ENCODE measurements at places on chromosomes 11 and 22. TPM values are rescaled to one million over a fixed set of nuclear protein-coding genes. Genes with fewer than 3 reads are reported as not detected.

DNA sequence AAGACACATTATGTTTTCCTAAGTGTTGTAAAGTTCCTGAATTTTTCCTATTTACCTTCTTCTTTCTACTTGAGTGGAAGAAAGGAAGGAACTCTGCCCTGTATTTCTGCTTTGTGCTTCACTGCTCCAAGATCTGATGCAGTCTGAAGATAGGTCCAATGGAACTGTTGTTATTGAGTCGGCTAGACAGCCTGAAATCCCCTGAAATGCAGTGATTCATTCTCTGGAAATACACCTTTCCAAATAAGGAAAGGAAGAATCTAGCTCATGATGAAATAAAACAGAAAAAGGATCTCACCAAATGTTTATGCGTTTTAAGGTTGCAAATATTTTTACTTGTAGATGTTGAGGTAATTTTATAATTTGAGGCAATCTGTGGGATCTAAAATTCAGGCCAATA is 322.8 kb downstream of the GUCY1A2 start:
- no peaks in the 10 kb centered on the region for H3K4me1 ChIP-seq
- no peak for DNase-seq
- no peak overlapping the region for H3K4me3 ChIP-seq
- H3K27me3 ChIP-seq, result no peaks in the 10 kb centered on the region
- no peak overlapping the region for H3K27ac ChIP-seq

Gene CCDC89
- total RNA-seq, result 2.5 TPM

Gene PLEKHB1
- 29.7 TPM for total RNA-seq

DNA sequence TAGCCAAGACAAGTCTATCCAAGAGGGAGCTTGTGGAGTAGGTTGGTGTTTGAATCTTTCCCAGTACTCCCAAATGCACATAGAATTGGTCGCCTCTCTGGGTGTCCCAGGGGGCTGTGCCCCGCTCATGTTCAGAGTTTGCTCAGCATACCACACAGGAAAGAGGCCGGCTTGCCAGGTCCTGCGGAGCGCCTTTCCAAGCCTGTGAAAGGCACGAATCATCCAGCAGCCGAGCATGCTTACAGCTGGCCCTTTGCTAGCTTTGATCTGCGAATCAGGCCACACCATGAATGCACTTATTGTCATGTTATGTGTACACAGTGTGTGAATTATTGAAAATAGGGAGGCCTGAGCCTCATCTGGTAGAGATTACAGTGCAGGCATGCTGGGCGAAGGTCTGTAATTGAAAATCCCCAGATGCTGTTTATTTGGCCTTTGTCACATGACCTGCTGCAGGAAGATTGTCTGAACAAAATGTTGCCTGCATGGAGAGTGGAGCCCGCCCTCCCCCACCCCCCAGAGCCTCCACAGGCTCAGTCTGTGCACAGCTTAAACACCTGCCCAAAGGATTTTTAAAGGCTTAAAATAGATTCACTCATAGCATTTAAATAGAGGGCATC is 163.3 kb upstream of the RASSF10 start:
- no peaks in the 10 kb centered on the region for H3K27me3 ChIP-seq
- no peaks in the 10 kb centered on the region for H3K36me3 ChIP-seq
- no peak for DNase-seq
- H3K4me1 ChIP-seq, result peaks cover 33% of the 10 kb centered on the region

GRCh38 chr11:124625504-124626168 is 3.0 kb downstream of the TBRG1 start:
- no peak overlapping the region for H3K4me3 ChIP-seq
- no peaks in the 10 kb centered on the region for H3K4me1 ChIP-seq
- DNase-seq, result no peak
- H3K27me3 ChIP-seq, result no peaks in the 10 kb centered on the region
- peaks cover 47% of the 10 kb centered on the region for H3K36me3 ChIP-seq
- H3K27ac ChIP-seq, result no peak overlapping the region

GRCh38 chr11:104625246-104625645 is 273.0 kb downstream of the CASP12 start:
- H3K4me1 ChIP-seq, result no peaks in the 10 kb centered on the region
- H3K27ac ChIP-seq, result no peak overlapping the region
- H3K36me3 ChIP-seq, result no peaks in the 10 kb centered on the region
- no peaks in the 10 kb centered on the region for H3K27me3 ChIP-seq
- H3K4me3 ChIP-seq, result no peak overlapping the region

DNA sequence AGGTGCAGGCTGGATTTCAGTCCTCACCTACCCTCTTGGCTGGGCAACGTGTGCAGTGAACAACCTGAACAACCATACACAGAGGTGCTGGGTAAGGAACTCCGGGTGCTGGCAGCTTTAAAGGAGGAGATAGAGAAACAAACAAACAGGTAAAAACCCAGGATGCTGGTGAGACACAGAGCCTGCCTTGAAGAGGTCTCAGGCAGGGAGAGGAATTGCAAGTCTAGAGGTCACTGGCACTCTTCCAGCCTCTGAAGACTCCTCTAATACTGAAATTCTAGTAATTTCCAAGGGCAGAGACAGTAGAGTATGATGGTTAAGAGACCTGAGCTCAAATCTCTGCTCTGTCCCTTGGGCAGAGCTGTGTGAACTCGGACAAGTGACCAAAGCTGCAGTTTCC is 192.5 kb downstream of the CEP164 start:
- no peak overlapping the region for H3K27ac ChIP-seq
- H3K4me3 ChIP-seq, result no peak overlapping the region
- H3K36me3 ChIP-seq, result no peaks in the 10 kb centered on the region
- DNase-seq, result no peak
- H3K27me3 ChIP-seq, result no peaks in the 10 kb centered on the region

Gene MMP3
- not detected for total RNA-seq

Gene MPEG1
- total RNA-seq, result 51.2 TPM

DNA sequence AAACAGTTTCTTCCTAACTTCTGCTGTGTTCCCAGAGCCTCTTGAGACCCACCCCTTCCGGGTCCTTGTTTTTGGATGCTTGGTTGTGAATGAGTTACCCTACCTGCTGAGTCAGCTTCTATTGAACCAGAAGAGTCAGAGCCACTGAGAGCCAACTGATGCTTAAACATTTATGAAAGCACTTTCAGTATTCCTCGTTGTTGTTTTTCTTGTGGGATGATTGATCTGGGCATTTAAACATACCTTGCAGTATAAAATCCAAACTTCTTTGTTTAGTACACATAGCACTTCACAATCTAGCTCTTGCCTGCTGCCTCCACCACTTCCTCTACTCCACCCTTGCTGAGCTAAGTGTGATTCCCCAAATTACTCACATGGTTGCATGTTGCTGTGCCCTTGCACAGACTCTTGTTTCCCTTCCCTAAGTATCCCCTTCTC is 5.5 kb downstream of the PRSS23 start:
- H3K4me1 ChIP-seq, result no peaks in the 10 kb centered on the region
- no peaks in the 10 kb centered on the region for H3K27me3 ChIP-seq
- no peak overlapping the region for H3K27ac ChIP-seq
- H3K4me3 ChIP-seq, result no peak overlapping the region
- no peaks in the 10 kb centered on the region for H3K36me3 ChIP-seq

- H3K4me3 ChIP-seq, result no peak overlapping the region
- H3K36me3 ChIP-seq, result no peaks in the 10 kb centered on the region
- no peak overlapping the region for H3K27ac ChIP-seq
Observed at GRCh38 chr22:17012267-17012666, 4.2 kb upstream of the GAB4 start.

DNA sequence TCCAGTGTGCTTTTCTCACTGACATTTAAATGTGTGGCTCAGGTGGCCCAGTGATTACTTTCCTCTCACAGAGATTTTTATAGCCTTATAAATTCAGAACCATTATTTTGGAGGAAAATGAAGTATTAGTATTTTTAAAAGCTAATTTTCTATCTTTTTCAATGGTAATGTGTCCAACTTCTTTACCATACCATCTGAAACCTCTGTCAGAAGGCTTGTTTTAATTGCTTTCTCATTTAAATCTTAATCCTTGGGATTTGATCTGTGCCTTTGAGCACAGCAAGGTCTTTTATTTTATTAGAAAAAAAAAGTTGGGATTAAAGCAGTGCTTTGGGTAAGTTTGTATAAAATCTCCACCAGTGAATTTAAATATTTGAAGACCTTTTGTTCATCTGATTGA is 452.3 kb upstream of the RAG2 start:
- H3K36me3 ChIP-seq, result no peaks in the 10 kb centered on the region
- no peak overlapping the region for H3K4me3 ChIP-seq
- H3K27ac ChIP-seq, result no peak overlapping the region
- H3K4me1 ChIP-seq, result no peaks in the 10 kb centered on the region

DNA sequence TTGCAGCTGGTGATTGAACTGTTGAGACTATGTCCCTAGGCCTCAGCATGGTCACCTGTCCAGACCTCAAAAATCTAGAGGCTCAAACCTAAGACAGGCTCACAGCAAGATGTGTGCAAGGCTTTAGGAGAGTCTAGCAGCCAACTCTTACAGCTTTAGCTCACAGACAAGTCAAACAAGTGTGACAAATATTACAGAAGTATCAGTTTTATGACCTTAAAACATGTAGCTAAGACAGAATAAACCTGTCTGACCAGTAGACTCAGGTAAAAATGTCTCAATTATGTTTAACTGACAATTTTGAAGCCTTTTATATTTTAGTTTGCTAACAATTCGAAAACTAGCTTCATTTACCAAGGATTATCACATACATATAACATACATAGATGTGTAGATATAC is 80.0 kb upstream of the HTATIP2 start:
- H3K4me3 ChIP-seq, result no peak overlapping the region
- no peaks in the 10 kb centered on the region for H3K36me3 ChIP-seq
- DNase-seq, result no peak
- no peak overlapping the region for H3K27ac ChIP-seq
- no peaks in the 10 kb centered on the region for H3K27me3 ChIP-seq

GRCh38 chr11:12769834-12770345 is 95.7 kb downstream of the TEAD1 start:
- no peaks in the 10 kb centered on the region for H3K4me1 ChIP-seq
- H3K36me3 ChIP-seq, result no peaks in the 10 kb centered on the region
- H3K27me3 ChIP-seq, result no peaks in the 10 kb centered on the region
- H3K4me3 ChIP-seq, result no peak overlapping the region

GRCh38 chr11:18608376-18608775 is 8.8 kb downstream of the MISFA start:
- no peak overlapping the region for H3K27ac ChIP-seq
- H3K4me1 ChIP-seq, result no peaks in the 10 kb centered on the region
- no peaks in the 10 kb centered on the region for H3K36me3 ChIP-seq
- no peaks in the 10 kb centered on the region for H3K27me3 ChIP-seq
- no peak for DNase-seq

Gene THY1
- total RNA-seq, result 3.9 TPM

DNA sequence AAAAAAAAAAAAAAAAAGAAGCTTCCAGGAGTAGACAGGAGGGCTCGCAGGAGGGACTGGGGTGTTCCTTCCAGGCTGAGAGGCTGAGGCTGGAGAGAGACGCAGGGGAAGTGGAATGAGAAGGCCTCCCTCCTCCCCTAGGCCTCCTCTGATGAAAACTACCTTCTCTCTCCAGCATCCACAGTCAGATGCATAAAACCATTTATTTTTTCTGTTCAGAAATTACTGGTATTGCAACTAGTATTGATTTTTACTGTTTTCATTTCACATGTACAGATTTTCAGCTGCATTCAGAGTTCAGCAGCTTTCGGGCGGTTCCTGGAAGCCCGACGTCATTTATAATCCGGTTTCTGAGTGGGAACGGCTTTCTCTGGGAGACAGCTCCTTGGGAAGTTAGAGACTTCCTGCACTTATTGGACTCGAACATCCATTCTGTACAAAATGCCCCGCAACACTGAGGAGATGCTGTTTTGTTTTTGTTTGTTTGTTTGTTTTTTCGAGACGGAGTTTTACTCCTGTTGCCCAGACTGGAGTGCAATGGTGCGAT is 6.9 kb upstream of the NFAM1 start:
- DNase-seq, result no peak
- H3K4me1 ChIP-seq, result peaks cover 16% of the 10 kb centered on the region
- no peaks in the 10 kb centered on the region for H3K27me3 ChIP-seq
- peak overlapping the region; percentile 42 for H3K27ac ChIP-seq
- no peaks in the 10 kb centered on the region for H3K36me3 ChIP-seq

- no peak for DNase-seq
- no peaks in the 10 kb centered on the region for H3K36me3 ChIP-seq
- no peaks in the 10 kb centered on the region for H3K27me3 ChIP-seq
- H3K4me1 ChIP-seq, result no peaks in the 10 kb centered on the region
- H3K4me3 ChIP-seq, result no peak overlapping the region
- no peak overlapping the region for H3K27ac ChIP-seq
Observed at GRCh38 chr11:76090821-76091220, 115.5 kb downstream of the WNT11 start.

GRCh38 chr11:96149743-96150555 is 193.0 kb downstream of the MAML2 start:
- H3K4me1 ChIP-seq, result no peaks in the 10 kb centered on the region
- no peaks in the 10 kb centered on the region for H3K27me3 ChIP-seq
- no peak for DNase-seq
- H3K36me3 ChIP-seq, result no peaks in the 10 kb centered on the region
- no peak overlapping the region for H3K27ac ChIP-seq
- H3K4me3 ChIP-seq, result no peak overlapping the region

Gene RNF26
- 23.4 TPM for total RNA-seq

GRCh38 chr11:62372871-62373270 is 35.6 kb downstream of the ASRGL1 start:
- H3K36me3 ChIP-seq, result no peaks in the 10 kb centered on the region
- H3K27me3 ChIP-seq, result no peaks in the 10 kb centered on the region
- no peak for DNase-seq
- H3K27ac ChIP-seq, result no peak overlapping the region

DNA sequence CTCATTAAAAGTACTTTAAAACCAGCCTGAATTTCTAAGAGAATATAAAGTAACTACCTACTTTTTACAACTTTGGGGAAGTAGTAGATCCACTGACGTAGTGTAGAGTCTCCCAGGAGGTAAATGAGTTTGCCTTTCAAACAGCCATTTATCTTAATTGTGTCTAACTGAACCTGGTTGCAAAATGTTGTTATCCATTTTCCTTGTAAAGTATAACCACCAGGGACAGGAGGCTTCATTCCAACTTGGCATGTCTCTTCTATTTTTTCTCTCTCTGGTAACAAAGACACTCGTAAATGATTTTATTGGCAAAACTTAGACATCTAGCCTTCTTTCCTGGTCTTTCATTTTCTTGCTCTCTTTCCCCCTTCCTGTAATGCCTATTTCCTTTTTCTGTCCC is 36.9 kb downstream of the NXPE1 start:
- no peak overlapping the region for H3K27ac ChIP-seq
- H3K27me3 ChIP-seq, result no peaks in the 10 kb centered on the region
- no peak overlapping the region for H3K4me3 ChIP-seq
- no peaks in the 10 kb centered on the region for H3K4me1 ChIP-seq

GRCh38 chr22:19629331-19629719 is 85.0 kb upstream of the SEPTIN5 start:
- H3K27ac ChIP-seq, result no peak overlapping the region
- no peaks in the 10 kb centered on the region for H3K27me3 ChIP-seq
- H3K4me3 ChIP-seq, result no peak overlapping the region
- peak; percentile 38 for DNase-seq
- H3K36me3 ChIP-seq, result no peaks in the 10 kb centered on the region
